ENCODE measurements at places on chromosomes 3 and 15.

GRCh38 chr3:23822559-23822958, 16.8 kb downstream of the UBE2E1 start:
- no peaks in the 10 kb centered on the region for H3K27me3 ChIP-seq

DNA sequence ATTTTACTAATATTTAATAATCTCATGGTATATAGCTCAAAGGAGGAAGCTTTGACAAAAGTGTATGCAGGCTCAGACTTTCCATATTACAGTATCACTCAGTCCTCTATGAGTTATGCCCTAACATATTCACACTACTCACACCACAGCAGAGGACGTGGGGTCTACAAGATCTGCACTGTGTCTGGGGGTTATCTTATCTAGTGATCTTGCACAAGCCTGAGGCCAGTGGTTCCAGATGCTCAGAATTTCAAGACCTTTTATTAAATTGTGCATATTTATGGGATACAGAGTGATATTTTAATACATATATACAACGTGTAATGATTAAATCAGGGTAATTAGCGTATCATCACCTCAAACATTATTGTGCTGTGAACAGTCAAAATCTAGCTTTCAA, 933.1 kb downstream of the SQOR start:
- no peaks in the 10 kb centered on the region for H3K4me1 ChIP-seq
- H3K27me3 ChIP-seq = no peaks in the 10 kb centered on the region
- no peak overlapping the region for H3K27ac ChIP-seq
- H3K36me3 ChIP-seq = no peaks in the 10 kb centered on the region
- no peak overlapping the region for H3K4me3 ChIP-seq
- no peak for DNase-seq

DNA sequence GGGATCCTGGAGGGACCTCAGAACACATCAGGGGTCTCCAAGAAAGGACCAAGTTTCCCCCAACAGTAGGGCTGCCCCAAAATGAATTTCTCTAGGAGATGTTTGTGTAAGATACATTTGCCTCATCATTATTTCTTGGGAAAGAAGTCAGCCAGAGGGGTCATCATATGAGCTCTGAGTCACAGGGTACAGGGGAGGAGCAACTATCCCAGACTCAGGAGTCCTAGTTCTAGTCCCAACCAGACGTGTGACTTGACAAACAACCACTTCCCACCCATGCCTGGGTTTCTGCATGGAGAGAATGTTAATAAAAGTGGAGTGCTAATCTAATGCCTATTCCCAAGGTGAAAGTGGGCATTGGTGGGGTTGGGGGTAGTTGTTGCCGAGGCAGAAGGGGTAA, 144.1 kb downstream of the ALDH1A2 start:
- no peaks in the 10 kb centered on the region for H3K36me3 ChIP-seq
- no peak overlapping the region for H3K4me3 ChIP-seq
- H3K27me3 ChIP-seq = no peaks in the 10 kb centered on the region
- H3K27ac ChIP-seq = no peak overlapping the region

- no peaks in the 10 kb centered on the region for H3K4me1 ChIP-seq
- no peaks in the 10 kb centered on the region for H3K36me3 ChIP-seq
- H3K27ac ChIP-seq = no peak overlapping the region
- DNase-seq = no peak
- peaks cover 20% of the 10 kb centered on the region for H3K27me3 ChIP-seq
These were observed 48.2 kb upstream of the KBTBD8 start for GRCh38 chr3:66949898-66950297.

DNA sequence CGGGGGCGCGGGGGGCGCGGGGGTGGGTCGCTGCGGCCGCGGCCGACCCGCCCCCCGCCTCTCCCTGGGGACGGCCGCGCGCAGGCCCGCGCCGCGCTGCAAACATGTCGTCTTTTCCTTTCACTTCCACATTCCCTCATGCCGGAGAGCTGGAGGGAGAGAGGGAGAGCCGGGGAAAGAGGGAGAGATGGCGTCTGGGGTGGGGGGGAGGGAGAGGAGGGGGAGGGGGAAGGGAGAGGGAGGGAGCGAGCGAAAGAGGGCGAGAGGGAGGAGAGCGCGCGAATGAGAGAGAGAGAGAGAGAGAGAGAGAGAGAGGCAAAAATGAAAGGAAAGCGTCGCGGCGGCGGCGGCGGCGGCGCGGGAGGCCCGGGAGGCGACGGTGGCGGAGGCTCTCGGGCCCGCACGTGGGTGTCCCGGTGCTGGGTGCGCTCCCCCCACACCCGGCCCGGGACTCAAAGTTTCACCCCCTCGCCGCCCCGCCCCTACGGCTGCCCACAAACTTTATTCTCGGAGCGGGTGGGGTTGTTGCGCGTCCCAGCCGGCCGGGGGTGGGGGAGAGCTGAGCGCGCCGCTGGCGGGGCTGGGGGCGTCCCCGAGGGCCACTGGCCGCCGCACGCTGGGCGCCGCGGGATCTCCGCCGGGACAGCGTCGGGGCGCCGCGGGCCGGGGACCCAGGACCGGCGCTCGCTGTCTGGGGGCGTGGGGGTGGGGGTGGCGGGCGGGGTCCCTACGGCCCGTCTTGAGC, 731 bp downstream of the ZNF710 start:
- no peaks in the 10 kb centered on the region for H3K36me3 ChIP-seq
- H3K4me1 ChIP-seq = peaks cover 79% of the 10 kb centered on the region
- H3K27me3 ChIP-seq = no peaks in the 10 kb centered on the region
- no peak for DNase-seq
- peak overlapping the region; percentile 49 for H3K27ac ChIP-seq

DNA sequence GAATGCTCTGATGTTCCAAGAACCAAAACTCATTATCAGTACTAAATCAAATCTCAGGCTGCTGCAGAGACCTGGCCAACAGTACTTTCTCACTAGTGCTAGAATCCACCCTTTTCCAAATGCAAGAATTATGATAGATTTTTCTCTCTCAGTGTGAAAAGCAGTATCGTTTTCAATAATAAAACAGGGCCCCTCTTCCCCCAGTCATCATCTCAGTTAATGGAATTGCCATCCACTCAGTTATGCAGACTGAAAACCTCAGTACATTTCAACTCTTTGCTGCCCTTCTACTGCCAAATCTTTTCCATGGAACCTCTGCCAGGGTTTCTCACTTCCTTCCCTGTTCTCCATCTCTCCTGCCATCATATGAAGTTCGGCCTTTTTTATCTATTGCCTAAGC, 72.4 kb upstream of the FGF12 start:
- H3K27me3 ChIP-seq = no peaks in the 10 kb centered on the region
- DNase-seq = no peak
- no peaks in the 10 kb centered on the region for H3K36me3 ChIP-seq
- no peak overlapping the region for H3K27ac ChIP-seq
- no peaks in the 10 kb centered on the region for H3K4me1 ChIP-seq
- no peak overlapping the region for H3K4me3 ChIP-seq

DNA sequence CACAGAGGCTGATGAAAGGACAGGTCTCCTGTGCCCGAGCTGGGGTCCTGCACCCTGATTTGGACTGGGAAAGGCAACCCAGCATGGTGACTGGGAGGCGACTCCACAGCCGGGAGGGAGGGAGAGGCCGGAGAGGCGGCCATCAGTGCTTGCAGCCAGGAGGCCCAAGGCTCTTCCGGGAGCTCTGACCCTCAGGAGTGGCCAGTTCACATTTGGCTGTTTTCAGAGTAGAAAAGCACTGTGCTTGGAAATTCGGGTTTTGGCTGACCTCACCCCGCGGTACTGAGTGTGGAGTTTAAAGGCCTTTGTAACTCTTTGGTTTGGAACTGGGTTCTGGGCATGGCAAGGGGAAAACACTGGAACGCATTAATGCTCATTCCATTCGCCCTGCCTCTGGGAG, 31.9 kb downstream of the SMAD6 start:
- no peaks in the 10 kb centered on the region for H3K27me3 ChIP-seq
- peaks cover 7% of the 10 kb centered on the region for H3K4me1 ChIP-seq
- H3K36me3 ChIP-seq = no peaks in the 10 kb centered on the region
- H3K4me3 ChIP-seq = no peak overlapping the region
- DNase-seq = no peak
- no peak overlapping the region for H3K27ac ChIP-seq

DNA sequence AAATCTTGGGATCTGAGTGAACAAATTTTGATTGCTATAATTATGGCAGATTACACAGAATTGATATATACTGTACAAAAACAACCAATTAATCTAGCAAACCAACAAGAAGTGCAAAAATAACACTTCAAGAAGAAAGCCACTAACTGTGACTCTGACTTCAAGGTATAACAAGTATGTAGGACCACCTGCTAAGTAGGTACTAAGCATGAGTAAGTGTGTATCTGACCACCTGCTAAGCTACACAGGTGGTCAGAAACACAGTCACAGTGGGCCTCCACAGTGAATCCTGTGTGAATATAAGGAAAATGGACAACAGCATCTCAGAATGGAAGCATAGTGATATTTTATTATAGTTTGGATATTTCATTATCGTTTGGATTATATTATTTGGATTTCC, 14.8 kb upstream of the PLSCR4 start:
- H3K36me3 ChIP-seq = no peaks in the 10 kb centered on the region
- no peaks in the 10 kb centered on the region for H3K27me3 ChIP-seq
- no peak overlapping the region for H3K27ac ChIP-seq
- DNase-seq = no peak

DNA sequence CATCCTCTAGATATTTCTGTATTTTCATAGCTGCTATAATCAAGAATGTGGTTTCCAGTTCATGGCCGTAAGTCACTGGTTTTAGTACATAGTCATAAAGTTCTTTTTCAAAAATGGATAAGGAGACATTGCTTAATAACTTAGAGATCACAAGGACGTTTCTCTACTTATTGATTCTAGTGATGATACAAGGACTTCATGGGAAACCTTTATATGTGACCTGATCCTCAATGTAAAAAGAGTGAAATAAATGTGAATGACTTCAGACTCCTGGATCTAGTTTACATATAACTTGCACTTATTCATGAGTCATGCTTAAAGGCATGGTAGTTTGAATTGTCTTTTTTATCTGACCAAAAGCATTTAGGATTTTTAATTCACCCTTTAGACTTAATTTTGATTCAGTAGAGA, 35.2 kb downstream of the TSC22D2 start:
- no peak overlapping the region for H3K4me3 ChIP-seq
- H3K27me3 ChIP-seq = no peaks in the 10 kb centered on the region

All from PC-9 (cell line).